ENCODE measurements at places on chromosomes 5 and 9.

DNA sequence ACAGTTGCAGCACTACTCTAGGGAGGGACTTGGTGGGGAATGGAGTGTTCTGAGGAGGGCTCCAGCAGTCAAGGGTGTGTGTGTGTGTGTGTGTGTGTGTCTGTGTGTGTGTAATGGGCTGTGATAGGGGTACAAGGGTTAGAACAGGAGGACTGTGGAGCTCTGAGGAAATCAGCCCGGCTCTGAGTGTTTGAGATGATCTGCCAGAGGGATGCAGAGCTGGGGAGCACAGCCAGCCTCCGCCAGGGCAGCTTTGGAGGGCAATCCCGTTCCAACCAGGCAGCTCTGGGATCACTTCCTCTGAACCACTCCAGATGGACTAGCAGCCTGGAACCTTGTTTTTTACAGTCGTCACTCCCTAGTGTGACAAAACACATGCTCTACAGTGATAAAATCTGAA lies 3.0 kb upstream of the SLC6A7 start:
- DNase-seq, result no peak

DNA sequence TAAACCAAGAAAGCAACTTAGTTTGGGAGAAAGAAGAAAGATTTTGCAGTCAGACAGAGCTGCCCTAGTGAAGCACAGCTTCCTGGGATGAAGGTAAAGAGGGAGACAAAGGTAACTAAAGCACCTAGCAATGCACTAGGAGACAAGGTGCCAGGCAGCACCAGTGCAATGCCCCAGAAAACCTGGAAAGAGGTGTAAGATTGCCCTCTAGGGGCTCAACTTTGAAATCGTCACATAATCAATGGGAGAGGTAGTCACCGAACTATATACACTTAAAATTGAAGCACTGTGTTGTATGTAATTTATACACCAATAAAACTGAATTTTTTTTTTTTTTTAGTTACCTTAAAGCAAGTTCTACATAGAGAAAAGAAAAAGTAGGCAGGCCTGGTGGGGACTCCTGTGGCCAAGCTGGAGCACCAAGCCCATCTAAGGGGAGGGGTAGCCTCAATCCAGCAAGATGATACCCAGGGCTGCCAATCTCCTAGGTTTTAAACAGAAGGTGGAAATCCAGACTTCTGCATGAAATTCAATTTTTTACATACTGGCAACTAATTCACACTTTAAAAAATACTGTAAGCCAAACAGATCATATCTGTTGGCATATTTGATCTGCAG lies 48.2 kb downstream of the CDK5RAP2 start:
- DNase-seq, result no peak

DNA sequence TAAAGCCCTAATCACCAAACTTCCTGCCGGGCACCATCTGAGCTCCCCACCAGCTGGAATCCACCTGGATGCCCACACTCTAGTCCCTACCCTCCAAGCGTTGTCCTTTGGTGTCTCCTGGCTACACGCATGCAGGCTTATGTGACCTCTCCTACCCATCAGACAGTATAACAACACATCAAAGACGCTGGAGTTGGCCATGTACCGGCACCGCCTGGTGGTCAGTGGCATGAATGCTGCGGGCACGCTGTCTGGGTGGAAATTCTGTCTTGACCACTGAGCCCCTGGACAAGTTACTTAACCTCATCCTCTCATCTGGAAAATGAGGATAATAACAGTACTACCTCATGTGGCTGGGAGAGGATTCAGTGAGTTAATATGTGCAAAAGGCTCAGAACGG lies 23.4 kb upstream of the CORO2A start:
- DNase-seq, result no peak

DNA sequence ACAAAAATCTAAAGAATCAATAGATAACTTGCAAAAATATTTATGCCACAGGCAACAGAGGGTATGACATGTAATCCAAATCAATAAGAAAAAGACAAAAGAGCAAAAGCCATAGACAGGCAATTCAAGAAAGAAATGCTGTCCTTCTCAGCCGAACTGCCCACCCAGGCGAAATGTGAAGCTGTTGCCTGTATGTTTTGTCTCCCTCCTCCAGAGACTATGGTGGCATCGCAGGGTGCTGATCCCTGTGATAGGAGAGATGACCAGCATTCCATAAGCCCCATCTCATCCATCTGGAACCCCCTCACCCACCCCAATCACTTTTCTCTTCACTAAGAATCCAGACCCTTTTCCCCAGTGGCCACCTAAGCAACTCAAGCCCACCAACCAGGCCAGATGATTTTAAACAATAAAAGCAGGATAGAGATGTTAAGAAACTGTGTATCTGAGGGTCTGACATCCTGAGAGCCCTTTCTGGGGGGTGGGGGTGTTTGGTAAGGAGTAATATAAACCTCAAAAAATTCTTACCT lies 5.3 kb upstream of the ACSL6 start:
- no peak for DNase-seq

- no peak for DNase-seq
Observed at GRCh38 chr5:95848701-95849100, 26.2 kb upstream of the GLRX start.

- no peak for DNase-seq
Observed at GRCh38 chr5:154446195-154447088, 645 bp downstream of the SAP30L start.

GRCh38 chr9:137705906-137706305 lies 87.1 kb downstream of the EHMT1 start:
- no peak for DNase-seq

- no peak for DNase-seq
Observed at GRCh38 chr5:167573370-167574127, 717.9 kb upstream of the WWC1 start.

- DNase-seq, result no peak
Observed at GRCh38 chr5:61949054-61949678, 356.8 kb upstream of the KIF2A start.

- DNase-seq, result peak; percentile 68
Observed at GRCh38 chr5:1792842-1793266, 6.8 kb downstream of the MRPL36 start.

DNA sequence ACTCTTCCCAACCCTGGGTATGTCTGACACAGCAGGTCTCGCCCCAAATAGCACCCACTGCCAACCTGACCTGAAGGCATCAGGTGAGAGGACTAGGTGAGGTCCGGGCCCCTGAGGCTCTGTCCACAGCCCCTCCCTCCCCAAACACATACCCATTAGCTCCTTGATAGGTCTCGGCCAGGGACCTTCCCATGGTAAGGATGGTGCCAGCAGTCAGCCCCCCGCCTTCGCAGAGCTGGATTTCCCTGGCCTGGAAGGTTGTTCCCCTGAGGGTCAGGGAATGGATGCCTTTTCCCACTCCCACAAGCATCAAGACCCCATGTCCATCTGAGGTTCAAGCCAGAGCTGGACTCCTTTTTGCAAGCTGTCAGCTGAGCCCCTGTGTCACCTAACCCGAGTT lies 2.7 kb downstream of the ENHO start:
- DNase-seq, result no peak

DNA sequence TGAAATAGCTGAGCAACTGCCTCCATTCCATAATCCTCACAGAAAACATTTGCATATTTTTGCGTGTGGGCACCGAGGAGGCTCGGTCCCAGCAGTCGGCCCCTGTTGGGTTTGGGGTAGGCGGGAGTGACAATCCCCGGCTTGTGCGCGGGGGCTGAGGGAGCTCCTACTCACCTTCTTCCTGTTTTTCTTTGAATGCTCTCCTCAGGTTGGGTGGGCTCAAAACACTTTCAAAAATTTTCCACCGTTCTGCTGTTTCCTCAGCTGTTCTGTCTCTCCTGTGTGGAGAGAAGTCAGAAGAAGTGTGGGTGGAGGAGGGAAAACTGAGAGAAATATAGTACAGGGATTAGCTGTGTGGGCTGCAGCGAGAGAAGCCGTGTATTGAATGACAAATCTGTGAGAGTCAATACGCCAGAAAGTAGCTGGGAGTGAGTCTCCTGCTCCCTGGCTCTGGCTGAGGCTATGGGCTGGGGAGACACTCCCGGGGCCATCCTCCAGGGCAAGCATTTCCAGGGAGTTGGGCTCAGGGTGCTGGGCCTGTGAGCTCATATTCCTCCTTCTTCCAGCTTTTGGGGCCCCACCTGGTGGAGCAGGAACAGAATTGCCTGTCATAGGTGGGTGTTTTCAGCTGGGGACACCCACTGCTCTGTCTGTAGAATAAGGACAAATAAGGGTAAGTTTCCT lies 84.7 kb downstream of the CMYA5 start:
- no peak for DNase-seq

- no peak for DNase-seq
Observed at GRCh38 chr5:180160789-180161188, 48.2 kb downstream of the RASGEF1C start.

DNA sequence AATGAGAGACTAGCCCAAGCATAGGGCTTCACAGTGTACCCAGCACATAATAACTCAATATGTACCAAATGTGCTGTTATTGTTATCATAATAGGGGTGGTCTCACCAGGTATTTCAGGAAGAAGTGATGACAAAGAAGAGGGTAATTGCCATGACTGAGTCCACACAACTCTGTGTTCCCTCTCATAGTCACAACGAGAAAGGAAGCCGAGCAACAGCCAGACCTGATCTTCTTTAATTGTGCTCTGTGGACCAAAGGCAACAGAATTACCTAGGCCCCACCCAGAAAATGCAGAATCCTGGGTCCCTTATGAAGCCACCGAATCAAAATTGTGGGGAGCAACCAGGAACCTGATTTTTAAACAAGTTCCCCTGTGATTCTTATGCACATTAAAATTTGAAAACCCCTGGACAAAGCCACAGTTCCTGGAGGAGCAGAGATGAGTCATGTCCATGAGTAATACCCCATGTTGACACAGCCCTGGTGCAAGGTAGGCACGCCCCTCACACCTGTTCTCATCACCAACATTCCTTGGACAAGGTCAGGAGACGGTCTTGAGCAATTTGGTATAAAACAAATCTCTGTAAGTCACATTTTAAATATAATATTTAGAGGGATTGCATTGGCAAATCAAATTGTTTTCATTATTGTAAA lies 5.2 kb downstream of the FGF1 start:
- DNase-seq, result no peak

DNA sequence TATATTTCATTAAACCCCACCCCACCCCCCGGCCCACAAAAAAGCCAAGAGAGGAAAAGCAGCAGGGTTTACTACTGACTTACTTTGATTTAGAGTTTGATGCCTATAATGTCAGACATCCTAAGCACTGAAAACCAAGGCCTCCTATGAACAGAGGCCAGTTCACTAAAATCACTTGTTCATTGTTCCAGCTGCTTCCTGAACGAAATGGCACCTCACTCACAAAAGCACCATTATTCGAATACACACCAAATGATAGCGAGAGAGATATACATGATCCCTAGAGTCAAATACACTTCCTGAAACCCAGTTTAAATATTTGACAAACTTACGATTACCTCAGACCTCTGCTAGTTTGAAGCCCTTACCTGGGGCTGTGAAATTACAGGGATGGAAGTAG lies 66.6 kb downstream of the LPAR1 start:
- no peak for DNase-seq

GRCh38 chr5:76050134-76050533 lies 33.0 kb upstream of the SV2C start:
- DNase-seq, result no peak

GRCh38 chr9:16207161-16207560 lies 654.3 kb downstream of the CCDC171 start:
- no peak for DNase-seq

DNA sequence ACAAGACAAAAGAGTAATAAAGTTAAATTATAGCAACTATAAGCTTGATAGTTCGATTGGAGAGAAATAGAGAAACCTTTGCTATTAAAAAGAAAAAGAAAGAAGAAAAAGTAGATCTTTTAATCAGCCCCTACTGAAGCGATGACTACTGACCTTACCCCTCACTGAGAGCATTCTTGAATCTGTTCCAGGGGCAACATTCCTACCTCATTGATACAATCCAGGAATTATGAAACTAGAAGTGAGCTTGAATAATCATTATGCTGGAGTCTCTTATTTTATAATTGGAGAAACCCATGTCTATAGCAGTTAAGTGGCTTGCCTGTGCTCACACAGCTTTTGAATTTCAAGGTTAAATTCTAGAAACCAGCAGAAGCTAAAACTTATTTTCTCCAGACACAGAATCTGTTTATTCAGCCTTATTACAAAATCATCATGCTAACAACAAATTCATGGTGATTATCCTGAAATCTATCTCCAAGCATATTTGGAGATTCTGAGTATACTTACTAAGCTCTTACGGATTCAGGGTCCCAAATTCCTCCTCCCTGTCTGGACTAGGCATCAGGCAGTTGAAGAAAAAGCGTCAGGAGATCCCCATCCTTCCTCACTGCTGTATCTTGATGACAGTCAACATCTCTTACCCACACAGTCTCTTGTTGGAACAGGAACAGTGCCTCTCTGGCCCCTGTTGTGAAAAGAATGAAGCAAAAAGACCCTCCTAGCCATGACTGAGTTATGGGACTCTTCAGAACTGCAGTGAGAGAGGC lies 547.6 kb upstream of the WWC1 start:
- no peak for DNase-seq

DNA sequence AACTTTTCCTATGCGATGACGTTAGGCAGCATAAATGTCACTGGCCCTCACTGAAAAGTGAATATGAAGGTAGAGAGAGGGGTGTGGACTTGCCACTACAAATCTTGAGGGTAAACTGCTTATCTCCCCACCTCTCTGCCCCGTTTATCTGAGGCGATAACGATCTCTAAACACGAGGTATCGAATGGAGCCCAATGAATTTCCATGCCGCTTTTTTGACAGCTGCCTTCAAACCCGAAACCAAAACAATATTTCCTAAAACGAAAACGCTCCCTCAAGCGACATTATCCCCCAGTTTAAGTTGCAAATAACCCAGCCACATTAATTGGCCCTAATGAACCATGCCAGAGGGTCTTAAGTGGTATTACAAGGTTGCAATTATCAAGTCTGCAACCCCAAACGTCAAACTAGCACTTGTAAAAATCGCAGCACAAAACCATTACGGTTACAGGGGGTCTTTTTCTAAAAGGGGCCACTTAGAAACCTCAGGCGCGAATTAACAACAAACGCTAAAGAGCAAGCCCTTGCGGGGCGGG lies 1.4 kb downstream of the NR3C1 start:
- no peak for DNase-seq

DNA sequence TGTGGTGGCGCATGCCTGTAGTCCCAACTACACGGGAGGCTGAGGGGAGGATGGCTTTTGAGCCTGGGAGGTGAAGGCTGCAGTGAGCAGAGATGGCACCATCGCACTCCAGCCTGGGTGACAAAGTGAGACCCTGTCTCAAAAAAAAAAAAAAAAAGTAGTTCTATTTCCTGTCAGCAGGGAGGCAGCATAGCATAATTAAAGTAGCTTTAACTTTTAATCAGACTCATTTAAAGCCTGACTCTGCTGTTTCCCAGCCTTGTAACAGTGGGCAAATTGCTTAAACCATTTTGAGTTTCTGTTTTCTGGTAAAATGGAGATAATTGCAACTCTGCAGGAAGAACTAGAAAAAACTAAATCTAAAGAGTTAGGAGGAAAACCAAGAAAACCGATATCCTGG lies 31.2 kb downstream of the CNOT6 start:
- no peak for DNase-seq

Measured in central memory CD8-positive, alpha-beta T cell (primary cell).